HuH-7 (cell line): ENCODE measurements at places on chromosomes 1 and 21.

- DNase-seq: no peak
These were observed 880.6 kb downstream of the BRINP3 start for GRCh38 chr1:189597083-189597482.

- no peak for DNase-seq
These were observed 74.2 kb downstream of the GABPA start for GRCh38 chr21:25809013-25809412.

GRCh38 chr1:152108882-152109222 lies 6.4 kb downstream of the TCHH start:
- no peak for DNase-seq

DNA sequence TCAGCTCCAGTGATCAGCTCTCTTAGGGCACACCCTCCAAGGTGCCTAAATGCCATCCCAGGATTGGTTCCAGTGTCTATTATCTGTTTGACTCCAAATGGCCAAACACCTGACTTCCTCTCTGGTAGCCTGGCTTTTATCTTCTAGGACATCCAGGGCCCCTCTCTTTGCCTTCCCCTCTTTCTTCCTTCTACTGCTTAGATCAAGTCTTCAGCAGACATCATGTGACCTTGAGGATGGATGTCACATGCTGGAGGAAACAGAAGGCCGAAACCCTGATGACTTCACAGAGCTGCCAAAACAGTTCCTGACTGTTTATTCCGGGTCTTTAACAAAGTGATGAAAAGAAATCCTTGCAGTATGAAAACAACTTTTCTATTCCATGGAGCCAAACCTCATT lies 24.4 kb upstream of the WDR26 start:
- DNase-seq: no peak

GRCh38 chr21:31358158-31358557 lies 14.1 kb upstream of the TIAM1 start:
- DNase-seq: no peak

- DNase-seq: no peak
These were observed 24.5 kb upstream of the TRIM45 start for GRCh38 chr1:117146072-117146471.

- DNase-seq: no peak
These were observed 3.6 kb upstream of the ZDHHC18 start for GRCh38 chr1:26822737-26823395.

- no peak for DNase-seq
These were observed 138.0 kb downstream of the RERE start for GRCh38 chr1:8679395-8679800.

DNA sequence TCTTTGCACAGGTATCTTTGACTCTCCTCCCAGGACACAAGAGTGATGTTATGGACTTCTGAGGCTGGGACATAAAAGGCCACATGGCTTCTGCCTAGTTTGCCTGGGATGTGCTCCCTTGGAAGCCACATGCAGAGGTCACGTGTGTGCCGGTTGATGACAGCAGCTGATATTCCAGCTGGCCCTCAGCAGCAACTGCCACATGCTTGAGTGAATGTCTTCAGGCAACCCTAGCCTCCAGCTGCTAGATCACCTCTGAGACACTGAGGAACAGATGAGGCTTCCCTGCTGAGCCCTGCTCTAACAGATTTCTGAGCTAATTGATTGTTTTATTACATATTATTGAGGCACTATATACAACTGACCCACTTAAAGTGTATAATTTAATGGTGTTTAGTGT lies 11.6 kb upstream of the AKR7A3 start:
- no peak for DNase-seq

GRCh38 chr1:169381162-169381561 lies 13.2 kb downstream of the BLZF1 start:
- DNase-seq: no peak

- no peak for DNase-seq
These were observed 285.4 kb upstream of the USP25 start for GRCh38 chr21:15444118-15444960.

- no peak for DNase-seq
These were observed 46.9 kb downstream of the KIF21B start for GRCh38 chr1:200976634-200977033.

- no peak for DNase-seq
These were observed 17.2 kb downstream of the CDCP2 start for GRCh38 chr1:54135436-54136120.

DNA sequence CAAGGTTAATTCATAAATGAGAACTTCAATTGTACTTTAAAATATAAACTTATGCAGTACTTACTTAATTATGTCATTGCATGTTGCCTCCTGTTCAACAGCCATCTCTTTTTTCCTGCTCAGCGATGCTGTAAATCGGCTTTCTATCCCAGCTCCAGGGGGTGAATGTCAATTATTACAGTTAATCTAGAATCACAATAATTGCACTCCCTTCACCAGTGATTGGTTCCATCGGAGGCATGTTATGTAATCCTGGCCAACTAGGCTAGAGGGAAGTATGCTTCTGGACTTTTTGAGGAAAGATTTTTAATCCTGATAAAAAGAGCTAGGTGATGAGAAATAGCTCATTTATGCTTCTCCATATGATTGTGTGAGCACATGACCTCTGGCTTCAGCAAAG lies 53.8 kb upstream of the SGIP1 start:
- no peak for DNase-seq

- peak; percentile 28 for DNase-seq
These were observed 1.2 kb downstream of the CAMSAP2 start for GRCh38 chr1:200739702-200740570.

DNA sequence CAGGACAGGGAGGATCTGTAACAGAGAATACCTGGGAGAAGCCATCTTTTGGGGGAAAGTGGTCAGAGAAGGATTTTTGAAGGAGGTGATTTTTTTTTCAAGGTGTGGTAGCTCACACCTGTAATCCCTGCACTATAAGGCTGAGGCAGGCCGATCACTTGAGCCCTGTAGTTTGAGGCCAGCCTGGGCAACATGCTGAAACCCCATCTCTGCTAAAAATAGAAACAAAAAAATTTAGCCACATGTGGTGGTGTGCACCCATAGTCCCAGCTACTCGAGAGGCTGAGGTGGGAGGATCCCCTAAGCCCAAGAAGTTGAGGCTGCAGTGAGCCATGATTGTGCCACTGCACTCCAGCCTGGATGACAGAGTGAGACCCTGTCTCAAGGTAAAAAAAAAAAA lies 67.4 kb upstream of the ARTN start:
- no peak for DNase-seq

DNA sequence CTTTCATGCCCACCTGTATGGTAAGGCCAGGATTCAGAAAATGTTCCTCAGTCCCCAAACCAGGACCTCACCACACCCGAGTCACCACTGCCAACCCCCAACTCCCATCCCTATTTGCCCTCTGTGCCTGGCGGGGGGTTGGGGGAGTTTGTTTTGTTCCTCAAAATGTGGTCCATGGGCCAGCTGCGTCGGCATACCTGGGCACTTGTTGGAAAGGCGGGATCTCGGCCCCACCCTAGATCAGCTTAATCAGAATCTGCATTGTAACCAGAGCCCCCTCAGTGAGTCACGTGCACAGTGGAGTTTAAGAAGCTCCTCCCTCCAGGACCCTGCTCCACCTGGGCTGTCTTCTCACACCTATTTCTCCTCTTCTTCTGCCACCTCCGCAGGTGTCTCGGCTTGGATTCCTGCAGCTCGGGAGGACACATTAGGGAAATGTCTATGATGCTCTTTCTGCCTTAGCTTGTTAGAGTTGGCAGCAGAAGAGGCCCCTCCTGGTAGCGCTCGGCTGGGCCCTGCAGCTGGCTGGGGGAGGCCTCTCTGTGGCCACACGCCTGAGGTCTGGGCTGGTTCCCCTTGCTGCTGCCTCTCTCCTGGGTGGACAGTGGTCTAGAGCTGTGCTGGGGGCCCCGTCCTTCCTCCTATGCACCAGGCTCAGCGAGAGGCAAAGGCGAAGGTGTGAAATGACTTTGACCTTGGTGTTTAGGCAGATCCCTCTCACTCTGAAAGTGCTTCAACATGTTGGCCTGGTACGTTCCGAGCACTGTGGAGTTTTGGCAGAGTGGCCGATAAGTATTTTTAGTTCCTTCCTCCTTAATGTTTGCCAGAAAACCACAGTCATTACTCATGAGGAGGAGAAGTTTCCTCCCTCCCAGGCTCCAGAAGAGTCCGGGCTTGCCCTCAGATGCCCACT lies 41.8 kb upstream of the CAMTA1 start:
- no peak for DNase-seq

GRCh38 chr1:53090227-53091147 lies 28.5 kb downstream of the PODN start:
- DNase-seq: no peak

DNA sequence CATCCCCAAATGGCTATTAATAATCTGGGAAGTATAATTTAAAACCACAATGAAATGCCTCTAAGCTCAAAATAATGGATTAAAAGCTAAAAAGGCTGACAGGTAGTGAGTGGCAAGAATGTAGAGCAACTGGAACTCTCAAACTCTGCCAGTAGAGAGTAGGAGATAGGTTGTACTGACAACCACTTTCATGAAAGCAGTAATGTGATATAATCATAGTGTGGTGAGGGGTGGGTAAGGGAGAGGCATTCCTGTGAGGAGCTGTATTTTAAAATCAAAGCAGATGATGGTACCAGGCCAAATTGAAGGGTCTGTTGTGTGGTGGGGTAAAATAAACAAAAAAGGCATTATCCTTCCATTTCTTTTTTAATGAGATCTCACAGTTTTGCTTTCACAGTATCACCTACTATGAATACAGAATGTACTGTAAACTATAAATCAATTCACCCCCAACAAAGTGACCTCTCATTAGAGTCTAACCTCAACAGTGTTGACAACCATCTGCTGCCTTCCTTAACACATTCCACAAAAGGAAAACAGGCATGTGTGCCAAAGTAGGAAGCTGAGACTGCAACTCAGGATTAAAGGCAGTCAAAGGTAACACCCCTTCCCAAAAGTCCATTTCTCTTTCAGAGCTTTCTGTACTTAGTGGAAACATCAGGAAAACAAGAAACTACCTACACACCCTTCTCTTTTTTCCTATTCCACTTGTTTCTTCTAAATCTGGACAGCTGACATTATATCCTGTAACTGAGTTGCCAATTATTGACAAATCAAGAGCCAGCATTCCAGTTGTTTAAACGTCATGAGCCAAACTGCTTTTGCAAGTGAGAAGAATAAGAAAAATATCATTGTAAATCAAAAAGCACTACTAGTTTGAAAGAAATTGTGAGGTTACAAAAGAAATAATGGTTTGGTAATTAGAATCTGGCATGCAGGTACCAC lies 130.8 kb downstream of the FAF1 start:
- DNase-seq: no peak

DNA sequence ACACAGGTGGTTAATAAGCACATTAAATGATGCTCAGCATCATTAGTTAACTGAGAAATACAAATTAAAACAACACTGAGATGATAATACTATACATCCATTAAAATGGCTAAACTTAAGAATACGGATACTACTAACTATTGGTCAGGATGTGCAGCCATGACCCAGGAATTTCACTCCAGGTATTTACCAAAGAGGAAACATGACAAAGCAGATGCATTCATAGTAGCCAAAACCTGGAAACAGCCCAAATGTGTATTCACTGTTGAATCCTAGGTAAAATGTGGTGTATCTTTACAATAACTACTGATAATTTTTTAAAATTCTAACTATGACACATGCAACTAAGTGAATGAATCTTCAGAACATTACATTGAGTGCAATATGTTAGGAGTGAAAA lies 73.0 kb downstream of the PTPRC start:
- no peak for DNase-seq

DNA sequence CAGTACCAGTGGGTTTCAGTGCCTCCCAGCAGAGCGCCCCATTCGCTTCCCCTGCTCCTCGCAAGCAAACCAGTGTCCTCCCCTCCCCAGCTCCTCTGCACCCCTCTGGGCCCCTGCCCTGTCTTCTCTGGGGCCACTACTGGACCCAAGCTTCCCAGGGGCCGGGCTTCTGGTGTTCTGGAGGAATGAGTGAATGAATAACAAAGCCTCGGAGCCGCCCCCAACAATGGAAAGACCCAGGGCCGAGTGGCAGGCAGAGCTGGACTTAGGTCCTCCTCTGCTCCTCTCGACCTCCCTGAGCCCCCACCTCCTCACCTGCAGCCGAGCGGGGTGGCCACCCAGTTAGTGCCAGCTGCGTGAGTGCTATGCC lies 37.6 kb downstream of the MATN1 start:
- no peak for DNase-seq

DNA sequence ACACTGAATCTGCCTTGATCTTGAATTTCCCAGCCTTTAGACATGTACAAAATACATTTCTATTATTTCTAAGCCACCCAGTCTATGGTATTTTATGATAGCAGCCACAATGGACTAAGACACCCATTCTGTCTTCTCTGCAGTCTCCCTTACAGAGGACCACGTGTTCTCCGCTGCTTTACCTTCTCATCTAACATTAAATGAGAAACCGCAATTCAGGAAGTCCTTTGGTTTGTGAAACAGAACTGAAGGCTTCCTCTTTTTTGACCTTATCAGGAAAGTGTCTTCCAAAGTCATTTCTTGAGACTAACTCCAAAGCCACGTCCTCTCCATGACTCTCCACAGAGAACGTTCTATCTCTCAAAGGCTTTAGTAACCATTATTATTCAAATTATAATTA lies 560.1 kb downstream of the OMA1 start:
- no peak for DNase-seq

GRCh38 chr1:16173447-16174260 lies 17.8 kb upstream of the EPHA2 start:
- no peak for DNase-seq

DNA sequence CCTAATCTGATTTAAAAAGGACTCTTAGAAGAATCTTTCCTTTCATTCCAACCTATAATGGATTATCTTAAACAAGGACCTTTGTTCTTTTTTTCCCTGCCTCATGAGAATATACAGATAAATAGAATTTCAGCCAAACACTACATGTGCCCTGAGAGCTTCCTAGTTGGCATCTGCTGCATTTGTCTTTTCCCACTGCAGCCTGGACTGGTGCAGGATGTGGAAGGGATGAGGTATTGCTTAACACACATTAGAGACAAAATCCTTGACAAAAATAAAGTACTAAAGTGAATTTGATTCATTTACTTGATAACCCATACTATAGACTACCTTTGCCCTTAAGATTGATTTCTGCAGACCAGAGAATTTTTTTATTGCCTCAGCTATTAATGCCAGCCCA lies 59.5 kb downstream of the PALMD start:
- no peak for DNase-seq

- DNase-seq: no peak
These were observed 37.8 kb upstream of the C8B start for GRCh38 chr1:57003398-57004139.

DNA sequence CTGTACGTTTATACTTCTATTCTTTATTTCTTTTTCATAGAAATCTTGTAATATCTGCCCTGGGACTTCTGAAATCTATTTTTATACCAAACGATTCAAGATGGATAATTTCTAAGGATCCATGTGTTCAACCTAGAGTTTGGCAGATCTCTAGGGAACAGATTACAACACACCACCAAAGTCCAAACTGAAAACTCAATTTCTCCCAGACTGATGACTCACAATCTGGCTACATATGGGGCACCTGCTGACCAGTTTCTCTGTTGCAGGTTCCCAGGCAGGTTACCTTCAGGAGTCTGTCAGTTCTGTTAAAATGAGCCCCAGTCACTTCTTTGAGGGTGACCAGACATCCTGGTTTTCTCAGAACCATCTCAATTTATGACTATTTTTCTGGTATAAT lies 439.4 kb downstream of the GPATCH2 start:
- no peak for DNase-seq
